ENCODE measurements at places on chromosomes 6 and 20. TPM values are rescaled to one million over a fixed set of nuclear protein-coding genes. Genes with fewer than 3 reads are reported as not detected.

DNA sequence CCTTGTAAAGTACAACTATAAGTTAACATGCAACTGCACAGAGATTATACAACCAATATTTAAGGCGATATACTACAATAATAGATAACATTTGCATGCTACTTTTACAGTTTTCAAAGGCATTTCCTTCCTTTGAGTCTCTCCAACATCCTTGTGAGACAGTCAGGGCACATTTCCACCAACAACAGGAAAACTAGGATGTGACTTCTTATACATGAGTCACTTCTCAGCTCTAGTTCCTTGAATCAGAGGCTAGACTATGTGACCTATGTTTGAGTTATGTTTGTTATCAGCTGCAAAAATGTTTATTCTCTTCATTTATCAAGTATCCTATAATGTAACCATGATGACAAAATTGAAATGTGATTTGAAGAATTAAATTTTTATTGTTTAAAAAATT is 51.7 kb upstream of the TFAP2D start:
- H3K4me3 ChIP-seq = no peak overlapping the region
- H3K4me1 ChIP-seq = no peaks in the 10 kb centered on the region
- no peak for DNase-seq
- H3K27me3 ChIP-seq = no peaks in the 10 kb centered on the region

GPLD1 gene
- 0.52 TPM for total RNA-seq

C2 gene
- 2.1 TPM for total RNA-seq

C20orf141 gene
- not detected for total RNA-seq

LPA gene
- not detected for total RNA-seq

GRCh38 chr6:34000281-34000680 is 145.6 kb downstream of the GRM4 start:
- no peaks in the 10 kb centered on the region for H3K27me3 ChIP-seq
- H3K4me3 ChIP-seq = no peak overlapping the region
- DNase-seq = no peak
- no peaks in the 10 kb centered on the region for H3K36me3 ChIP-seq

DNA sequence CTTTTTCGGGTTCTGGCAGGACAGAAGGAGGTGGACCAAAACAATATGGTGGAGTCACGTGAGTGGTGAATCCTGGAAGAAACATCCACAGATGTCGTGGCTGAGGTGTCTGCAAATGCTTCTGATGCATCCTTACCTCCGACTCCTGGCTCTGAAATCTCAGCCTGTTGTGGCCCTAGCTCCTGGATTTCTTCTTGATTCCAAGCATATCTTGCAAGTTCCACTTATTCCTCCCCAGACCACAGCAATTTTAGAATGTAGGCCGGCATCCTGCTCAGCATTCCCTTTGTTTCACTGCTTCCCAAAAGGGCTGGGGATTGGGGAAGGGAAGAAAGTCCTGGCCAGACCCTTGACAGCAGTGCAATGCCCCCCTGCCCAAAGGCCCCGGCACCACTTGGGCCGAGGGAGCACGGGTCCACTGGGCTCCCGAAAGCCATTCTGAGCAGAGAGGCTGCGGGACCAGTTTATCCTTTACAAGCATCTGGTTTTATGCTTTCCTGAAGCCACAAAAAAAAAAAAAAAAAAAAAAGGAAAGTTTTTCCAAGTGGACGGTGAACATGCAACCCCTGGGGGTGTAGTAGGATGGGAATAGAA is 200.9 kb upstream of the RNF24 start:
- H3K4me1 ChIP-seq = peaks cover under 1% of the 10 kb centered on the region
- DNase-seq = no peak
- no peak overlapping the region for H3K4me3 ChIP-seq
- H3K36me3 ChIP-seq = no peaks in the 10 kb centered on the region
- no peak overlapping the region for H3K27ac ChIP-seq
- peaks cover 23% of the 10 kb centered on the region for H3K27me3 ChIP-seq

RAD21L1 gene
- not detected for total RNA-seq

DNA sequence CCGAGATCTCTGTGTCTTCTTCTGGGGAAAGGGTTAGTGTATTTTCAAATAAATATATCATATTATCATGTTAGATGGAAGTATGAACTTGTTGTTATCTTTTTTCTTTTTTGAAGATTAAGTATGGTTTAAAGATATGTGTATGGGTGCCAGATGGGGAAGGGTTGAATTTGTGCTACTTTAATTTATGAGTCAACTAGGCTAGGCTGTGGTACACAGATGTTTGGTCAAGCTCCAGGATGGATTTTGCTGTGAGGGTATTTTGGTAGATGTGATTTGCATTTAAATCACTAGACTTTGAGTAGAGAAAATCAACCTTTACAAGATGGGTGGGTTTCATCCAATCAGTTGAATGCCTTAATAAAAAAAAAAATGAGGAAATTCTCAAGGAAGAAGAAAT is 886.6 kb upstream of the ADGRB3 start:
- H3K4me3 ChIP-seq = no peak overlapping the region
- H3K36me3 ChIP-seq = no peaks in the 10 kb centered on the region
- H3K27ac ChIP-seq = no peak overlapping the region
- no peaks in the 10 kb centered on the region for H3K27me3 ChIP-seq

DNA sequence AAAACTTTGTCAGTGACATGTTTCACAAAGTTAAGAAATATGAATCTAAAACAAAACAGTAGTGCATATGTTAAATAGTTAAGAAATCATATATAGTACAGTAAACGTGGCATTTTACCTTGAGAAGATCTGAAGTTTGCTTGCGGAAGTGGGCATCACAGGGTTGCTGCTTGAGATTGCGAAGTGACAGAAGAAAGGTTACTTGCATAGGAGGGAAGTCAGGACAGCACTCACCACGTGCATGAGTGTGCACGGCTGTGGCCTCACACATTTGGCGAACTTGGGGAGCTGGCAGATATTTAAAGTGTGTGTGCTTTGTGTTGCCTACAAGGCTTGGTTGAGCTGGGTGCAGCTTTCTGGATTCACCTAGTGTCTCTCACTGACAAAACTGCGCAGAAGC is 431.5 kb upstream of the ARID1B start:
- H3K4me3 ChIP-seq = no peak overlapping the region
- peak; percentile 40 for DNase-seq
- H3K4me1 ChIP-seq = peaks cover 5% of the 10 kb centered on the region
- no peaks in the 10 kb centered on the region for H3K36me3 ChIP-seq
- H3K27ac ChIP-seq = no peak overlapping the region

EDN3 gene
- total RNA-seq = not detected

- H3K4me1 ChIP-seq = peaks cover 18% of the 10 kb centered on the region
- H3K27ac ChIP-seq = no peak overlapping the region
- H3K4me3 ChIP-seq = no peak overlapping the region
- no peaks in the 10 kb centered on the region for H3K27me3 ChIP-seq
Measured at GRCh38 chr6:25944688-25945574, 14.4 kb upstream of the SLC17A2 start.

FUCA2 gene
- total RNA-seq = 8.2 TPM

MMS22L gene
- total RNA-seq = 37.4 TPM

GRCh38 chr6:107045826-107046675 is 18.1 kb downstream of the MTRES1 start:
- H3K4me1 ChIP-seq = peaks cover 2% of the 10 kb centered on the region
- peaks cover 6% of the 10 kb centered on the region for H3K36me3 ChIP-seq
- H3K4me3 ChIP-seq = no peak overlapping the region
- no peak overlapping the region for H3K27ac ChIP-seq
- H3K27me3 ChIP-seq = no peaks in the 10 kb centered on the region

C20orf144 gene
- total RNA-seq = 0.15 TPM

WFDC12 gene
- not detected for total RNA-seq

DNA sequence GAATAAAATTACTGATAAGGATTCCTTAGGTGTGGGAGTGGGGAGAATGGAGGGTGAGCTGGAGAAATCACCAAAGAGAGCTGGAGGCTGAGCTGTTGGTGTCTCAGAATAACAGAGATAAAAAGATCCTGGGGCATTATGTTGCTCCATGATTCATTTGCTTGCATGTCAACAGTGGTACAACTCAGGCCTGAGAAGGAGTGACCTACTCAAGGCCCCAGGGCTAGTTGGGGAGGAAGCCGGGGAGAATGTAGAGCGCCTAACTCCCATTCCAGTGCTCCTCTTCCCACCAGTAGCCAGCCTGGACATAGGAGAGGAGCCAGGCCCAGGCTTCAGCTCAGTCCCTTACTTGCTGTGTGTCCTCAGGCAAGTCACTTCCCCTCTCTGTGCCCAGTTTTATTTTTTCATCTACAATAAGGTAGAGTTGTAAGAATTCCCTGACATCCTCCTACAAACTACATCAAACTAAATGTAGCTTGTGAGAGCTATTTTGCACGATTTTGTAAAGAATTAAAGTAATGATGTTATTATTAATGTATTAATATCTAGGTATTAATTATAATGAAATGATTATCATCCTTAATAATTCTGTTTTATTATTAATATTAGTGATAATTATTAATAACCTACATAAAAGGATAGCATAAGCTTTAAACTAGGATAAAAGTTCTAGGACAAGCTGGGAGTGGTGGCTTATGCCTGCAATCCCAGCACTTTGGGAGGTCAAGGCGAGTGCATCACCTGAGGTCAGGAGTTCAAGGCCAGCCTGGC is 250.9 kb upstream of the SULF2 start:
- no peak for DNase-seq
- no peak overlapping the region for H3K4me3 ChIP-seq
- H3K36me3 ChIP-seq = no peaks in the 10 kb centered on the region
- no peak overlapping the region for H3K27ac ChIP-seq
- peaks cover 6% of the 10 kb centered on the region for H3K27me3 ChIP-seq
- H3K4me1 ChIP-seq = no peaks in the 10 kb centered on the region

GRCh38 chr6:38974389-38975151 is 74.0 kb upstream of the GLP1R start:
- no peak overlapping the region for H3K4me3 ChIP-seq
- no peak for DNase-seq
- no peaks in the 10 kb centered on the region for H3K4me1 ChIP-seq
- no peaks in the 10 kb centered on the region for H3K27me3 ChIP-seq
- H3K36me3 ChIP-seq = no peaks in the 10 kb centered on the region

DEFB126 gene
- total RNA-seq = not detected

GLP1R gene
- total RNA-seq = 0.07 TPM

DNA sequence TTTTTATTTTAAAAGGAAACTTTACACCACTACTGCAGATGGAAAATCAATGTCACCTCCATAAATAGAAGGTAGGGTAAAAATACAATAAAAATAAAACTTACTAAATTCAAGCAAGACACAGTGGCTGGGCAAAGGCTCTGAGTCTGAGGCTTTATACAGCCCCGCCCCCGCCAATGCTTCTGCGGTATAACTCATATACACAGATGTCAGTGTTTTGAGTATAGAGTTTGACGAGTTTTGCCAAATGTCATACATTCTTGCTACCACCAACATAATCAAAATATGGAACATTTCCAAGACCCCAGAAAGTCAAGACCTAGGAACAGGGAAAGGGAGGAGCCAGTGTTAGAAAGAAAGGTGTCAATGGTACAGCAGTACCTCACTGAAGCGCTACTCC is 12.8 kb downstream of the NFATC2 start:
- peak overlapping the region; percentile 66 for H3K4me3 ChIP-seq
- H3K4me1 ChIP-seq = peaks cover 94% of the 10 kb centered on the region
- H3K27me3 ChIP-seq = no peaks in the 10 kb centered on the region
- H3K36me3 ChIP-seq = peaks cover 15% of the 10 kb centered on the region
- H3K27ac ChIP-seq = peak overlapping the region; percentile 92

HLA-DQB2 gene
- total RNA-seq = not detected

PAX1 gene
- total RNA-seq = not detected

DNA sequence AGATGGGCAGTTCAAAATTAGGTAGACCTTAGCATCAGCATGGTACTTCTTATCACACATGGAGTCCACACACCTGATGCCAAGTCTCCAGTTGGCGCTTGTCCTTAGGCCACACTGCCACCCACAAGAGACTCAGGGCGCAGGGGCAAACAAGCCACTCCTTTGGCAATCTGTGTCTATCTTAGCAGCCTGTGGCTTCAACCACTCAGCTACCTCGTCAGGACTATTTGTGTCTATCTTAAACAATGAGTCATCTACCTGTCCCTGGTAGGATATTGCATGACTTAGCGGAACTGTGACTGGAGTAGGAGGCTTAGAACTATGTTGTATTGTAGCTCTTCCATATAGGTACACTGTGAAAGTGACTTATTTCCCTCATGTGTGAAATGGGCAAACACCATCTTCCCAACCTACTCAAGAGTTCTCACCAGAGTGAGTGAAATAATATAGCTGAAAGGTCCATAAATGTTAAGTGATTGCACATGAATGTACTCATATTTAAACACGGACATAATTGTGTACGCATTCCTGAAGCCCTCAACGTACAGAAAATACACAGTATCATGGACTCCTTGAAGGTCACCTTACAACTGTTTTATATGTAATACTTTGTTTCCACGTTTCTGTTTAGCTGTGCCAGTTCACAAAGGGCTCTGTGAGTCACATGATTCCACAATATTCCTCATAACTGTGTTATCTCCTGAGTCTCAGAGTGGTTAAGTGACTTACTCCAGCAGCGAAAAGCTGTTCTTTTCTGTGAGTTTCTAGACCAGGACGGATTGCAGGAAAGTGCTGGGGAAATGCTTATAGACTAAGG is 1.6 kb downstream of the TRIM27 start:
- peaks cover 45% of the 10 kb centered on the region for H3K4me1 ChIP-seq
- peak; percentile 41 for DNase-seq
- H3K36me3 ChIP-seq = peaks cover 46% of the 10 kb centered on the region
- H3K4me3 ChIP-seq = peak overlapping the region; percentile 93
- peak overlapping the region; percentile 82 for H3K27ac ChIP-seq

DNA sequence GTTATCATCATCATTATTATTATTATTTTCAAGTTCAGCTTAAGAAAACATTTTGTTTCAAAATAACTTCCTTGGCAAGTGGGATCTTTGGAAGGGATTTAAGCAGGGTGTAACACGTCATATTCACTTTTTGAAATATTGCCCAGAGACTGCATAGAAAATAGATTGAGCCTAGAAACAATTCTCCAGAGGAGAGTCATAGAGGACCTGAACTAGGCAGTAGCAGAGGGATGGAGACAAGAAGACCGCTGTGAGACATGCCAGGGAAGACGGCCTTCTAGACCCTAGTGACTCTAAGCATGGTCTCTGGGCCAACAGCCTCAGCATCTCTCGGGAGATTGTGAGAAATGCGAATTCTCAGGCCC is 55.5 kb downstream of the EDN1 start:
- H3K36me3 ChIP-seq = no peaks in the 10 kb centered on the region
- no peaks in the 10 kb centered on the region for H3K4me1 ChIP-seq
- peaks cover 11% of the 10 kb centered on the region for H3K27me3 ChIP-seq
- DNase-seq = no peak

- H3K27me3 ChIP-seq = no peaks in the 10 kb centered on the region
- peaks cover 31% of the 10 kb centered on the region for H3K36me3 ChIP-seq
- DNase-seq = no peak
- H3K27ac ChIP-seq = no peak overlapping the region
Measured at GRCh38 chr6:125886021-125886420, 70.5 kb upstream of the HINT3 start.

GRCh38 chr20:60512443-60512842 is 554.2 kb downstream of the CDH26 start:
- H3K4me1 ChIP-seq = no peaks in the 10 kb centered on the region
- peaks cover 26% of the 10 kb centered on the region for H3K27me3 ChIP-seq
- H3K27ac ChIP-seq = no peak overlapping the region
- H3K36me3 ChIP-seq = no peaks in the 10 kb centered on the region
- H3K4me3 ChIP-seq = no peak overlapping the region

DNA sequence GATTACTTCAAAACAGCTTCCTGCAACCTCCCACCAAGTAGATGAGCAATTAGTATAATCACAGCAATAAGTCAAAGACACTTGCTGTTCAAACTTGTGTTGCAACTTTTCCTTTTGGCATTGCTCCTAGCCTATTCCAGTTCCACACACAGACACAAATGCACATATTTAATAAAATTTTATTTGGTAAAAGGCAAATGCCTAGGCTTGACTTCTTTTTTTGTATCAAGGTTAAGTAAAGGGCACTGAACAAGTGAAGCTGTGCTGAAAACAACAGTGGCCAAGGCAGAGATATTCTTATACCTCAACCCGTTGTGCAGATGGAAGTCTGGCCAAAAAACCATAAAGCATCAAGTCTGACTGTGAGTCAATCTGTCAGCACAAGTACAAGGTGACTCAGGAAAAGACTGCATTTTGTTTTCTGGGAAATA is 708.4 kb upstream of the CITED2 start:
- H3K36me3 ChIP-seq = no peaks in the 10 kb centered on the region
- no peak overlapping the region for H3K27ac ChIP-seq
- no peak for DNase-seq
- H3K4me3 ChIP-seq = no peak overlapping the region

Measured in activated naive CD4-positive, alpha-beta T cell treated with anti-CD3 and anti-CD28 coated beads for 36 hours (primary cell).